Natural killer cell treated with Interleukin-12 subunit alpha and Interleukin-12 subunit beta and Interleukin-15 and Interleukin-18, amount 100 ng/mL, for 72 hours (primary cell): ENCODE measurements at places on chromosomes 3 and 15. TPM values are rescaled to one million over a fixed set of nuclear protein-coding genes. Genes with fewer than 3 reads are reported as not detected.

DNA sequence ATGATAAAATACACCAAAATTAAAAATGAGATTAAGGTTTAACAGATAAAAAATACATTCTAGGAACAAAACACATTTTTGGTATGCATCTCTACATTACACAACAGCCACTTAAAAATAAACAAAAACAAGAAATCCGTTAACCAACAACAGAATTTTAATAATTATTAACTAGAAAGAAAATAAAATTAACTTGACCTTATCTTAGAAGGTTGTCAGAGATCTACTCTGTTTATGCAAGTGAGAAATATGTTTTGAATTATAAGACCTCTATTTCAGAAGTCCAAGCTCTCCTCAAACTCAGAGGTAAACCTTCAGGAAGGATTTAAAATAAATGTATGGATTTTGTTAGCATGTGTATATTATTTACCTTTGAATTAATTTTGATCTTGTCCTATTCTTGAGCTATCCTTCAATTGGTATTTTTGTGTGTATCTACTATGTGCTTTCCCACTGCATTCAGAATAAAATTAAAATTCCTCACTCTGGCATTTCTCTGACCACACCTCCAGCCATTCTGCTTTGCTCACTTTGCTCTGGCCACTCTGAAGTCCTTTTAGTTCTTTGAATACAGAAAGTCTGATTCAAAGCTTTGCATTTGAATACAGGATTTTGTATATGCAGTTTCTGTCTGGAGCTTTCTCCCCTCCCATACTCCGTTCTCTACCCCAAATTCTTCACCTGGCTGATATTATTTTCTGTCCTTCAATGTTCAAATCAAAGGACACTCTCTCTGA lies 352.0 kb downstream of the ZBTB20 start:
- no peak for DNase-seq

DNA sequence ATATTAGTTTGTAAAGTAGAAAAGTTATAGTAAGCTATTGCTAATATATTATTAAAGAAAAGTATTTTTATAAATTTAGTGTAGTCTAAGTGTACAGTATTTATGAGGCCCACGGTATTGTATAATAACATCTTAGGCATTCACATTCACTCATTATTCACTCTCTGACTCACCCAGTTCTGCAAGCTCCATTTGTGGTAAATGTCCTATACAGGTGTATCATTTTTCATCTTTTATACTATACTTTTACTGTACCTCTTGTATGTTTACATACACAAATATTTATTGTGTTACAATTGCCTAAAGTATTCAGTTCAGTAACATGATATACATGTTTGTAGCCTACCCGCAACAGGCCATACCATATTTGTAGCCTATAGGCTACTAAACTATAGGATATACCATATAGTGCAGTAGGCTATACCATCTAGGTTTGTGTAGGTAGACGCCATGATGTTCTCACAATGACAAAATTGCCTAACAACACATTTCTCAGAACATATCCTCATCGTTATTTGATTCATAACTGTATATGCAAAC lies 246.8 kb upstream of the ALCAM start:
- DNase-seq: no peak

PROK2 gene
- total RNA-seq: not detected

SPINK8 gene
- not detected for total RNA-seq

SERPINI2 gene
- not detected for total RNA-seq
